GM19239 (cell line): ENCODE measurements at places on chromosomes 11 and 22.

- DNase-seq, result no peak
Observed at GRCh38 chr11:116697011-116697410, 75.8 kb downstream of the BUD13 start.

DNA sequence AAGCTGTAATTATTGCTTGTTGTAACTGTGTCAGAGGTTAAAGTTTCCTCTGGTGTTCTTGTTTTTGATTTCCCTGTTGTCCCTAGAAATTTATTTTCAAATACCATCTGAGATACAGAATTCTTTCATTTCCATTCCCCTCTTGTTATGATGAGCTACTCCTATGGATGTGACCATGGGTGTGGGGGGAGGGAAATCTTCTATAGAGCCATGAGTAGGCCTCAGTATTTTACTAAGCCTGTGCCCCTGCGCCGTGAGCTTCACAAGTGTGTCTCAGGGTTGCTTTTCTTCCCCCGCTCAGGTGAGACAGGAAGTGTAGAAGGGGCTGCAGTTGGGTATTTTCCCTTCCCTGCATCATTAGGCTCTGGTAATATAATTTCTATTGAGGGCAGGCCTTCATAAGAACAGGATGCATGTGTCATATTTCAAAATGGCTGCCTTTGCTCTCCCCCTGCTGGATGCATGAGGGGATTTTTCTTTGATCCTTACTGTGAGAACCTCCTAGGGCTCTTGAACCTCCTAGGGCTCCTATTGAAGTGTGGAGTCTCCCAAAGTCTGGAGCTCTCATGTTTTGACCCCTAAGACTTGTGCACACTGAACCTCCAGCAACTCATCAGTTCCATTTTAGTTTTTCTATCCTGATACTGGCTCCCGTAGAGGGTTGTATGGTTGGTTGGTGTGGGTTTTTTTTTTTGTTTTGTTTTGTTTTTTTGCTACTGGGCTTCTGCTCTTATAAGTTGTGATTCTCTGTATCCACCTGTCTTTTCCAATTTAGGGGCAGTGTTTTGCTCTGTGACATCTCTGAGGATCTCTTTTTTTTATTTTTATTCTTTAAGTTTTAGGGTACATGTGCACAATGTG lies 658.2 kb downstream of the NTM start:
- DNase-seq, result no peak

- no peak for DNase-seq
Observed at GRCh38 chr22:20092477-20092854, 12.4 kb downstream of the DGCR8 start.

GRCh38 chr11:116721988-116722387 lies 50.8 kb downstream of the BUD13 start:
- DNase-seq, result no peak
